ENCODE measurements at places on chromosomes 16 and 17.

- DNase-seq, result no peak
These were observed 60.2 kb downstream of the CCDC182 start for GRCh38 chr17:57684711-57685498.

GRCh38 chr17:73203788-73204479, 11.1 kb downstream of the COG1 start:
- no peak for DNase-seq

DNA sequence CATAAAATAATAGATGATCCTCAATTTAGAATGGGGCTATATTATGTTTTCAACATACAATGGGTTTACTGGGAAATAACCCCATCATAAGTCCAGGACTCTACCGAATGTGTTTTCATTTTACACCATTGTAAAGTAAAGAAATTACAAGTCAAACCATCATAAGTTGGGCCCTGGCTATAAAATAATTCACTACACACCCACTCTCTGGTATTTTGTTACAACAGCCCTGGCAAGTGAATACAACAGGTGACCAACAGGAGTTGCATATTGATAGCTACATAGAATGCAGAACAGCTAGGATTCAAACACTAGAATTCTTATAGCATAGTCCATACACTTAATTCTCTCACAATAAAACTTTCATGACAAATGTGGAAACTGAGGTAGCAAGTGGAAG, 673.0 kb upstream of the CA10 start:
- DNase-seq, result no peak

DNA sequence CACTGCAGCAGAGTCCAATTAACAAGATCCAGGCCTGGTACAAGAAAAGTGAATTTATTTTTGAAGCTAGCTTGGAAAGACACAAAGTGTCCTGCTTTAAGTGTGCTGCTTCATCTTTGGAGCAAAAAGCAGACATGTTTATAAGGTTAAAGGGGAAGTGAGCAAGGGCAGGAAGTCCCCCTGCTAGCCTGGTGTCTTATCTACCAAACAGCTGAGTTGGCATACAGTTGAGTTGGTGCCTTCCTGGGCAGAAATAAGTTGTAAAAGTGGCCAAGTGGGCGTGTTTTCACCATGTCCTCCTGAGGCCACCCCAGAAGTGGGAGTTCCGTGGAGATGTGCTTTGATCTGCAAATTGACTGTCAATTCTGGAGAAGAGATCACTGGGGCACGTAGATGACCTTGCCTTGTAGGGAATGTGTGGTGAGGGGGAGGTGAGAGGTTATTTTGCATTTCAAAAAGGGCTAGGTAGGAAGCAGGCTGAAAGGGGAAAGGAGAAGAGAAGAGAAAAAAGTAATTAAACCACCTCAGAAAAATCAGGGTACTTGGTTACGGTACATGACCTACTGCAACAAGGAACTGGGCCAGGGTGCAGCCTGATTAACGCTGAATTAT, 38.3 kb upstream of the HSBP1 start:
- DNase-seq, result no peak

GRCh38 chr16:27410761-27411160, 8.8 kb downstream of the IL21R start:
- DNase-seq, result no peak

DNA sequence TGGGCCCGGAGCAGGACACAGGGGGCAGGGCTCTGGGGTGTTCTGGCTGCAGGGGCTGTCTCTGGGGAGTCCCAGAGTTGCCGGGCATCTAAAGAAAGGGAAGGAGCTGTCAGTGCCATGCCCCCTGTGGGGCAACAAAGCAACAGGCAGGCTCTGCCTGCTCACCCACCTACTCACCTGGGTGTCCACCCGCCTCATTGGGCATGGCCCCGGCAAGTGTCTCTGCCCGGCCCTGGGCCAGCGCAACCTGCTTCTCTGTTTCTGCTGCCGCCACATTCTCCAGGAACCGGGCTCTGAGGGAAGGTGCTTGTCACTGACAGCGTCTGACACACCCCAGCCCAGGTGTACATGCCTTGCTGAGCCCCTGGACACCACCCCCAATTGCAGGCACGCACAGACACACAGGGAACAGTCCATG, 7.3 kb downstream of the TMEM208 start:
- DNase-seq, result no peak

GRCh38 chr17:40312131-40312731, 3.3 kb downstream of the RARA start:
- DNase-seq, result no peak
